Central memory CD8-positive, alpha-beta T cell (primary cell): ENCODE measurements at places on chromosomes 13 and 19.

DNA sequence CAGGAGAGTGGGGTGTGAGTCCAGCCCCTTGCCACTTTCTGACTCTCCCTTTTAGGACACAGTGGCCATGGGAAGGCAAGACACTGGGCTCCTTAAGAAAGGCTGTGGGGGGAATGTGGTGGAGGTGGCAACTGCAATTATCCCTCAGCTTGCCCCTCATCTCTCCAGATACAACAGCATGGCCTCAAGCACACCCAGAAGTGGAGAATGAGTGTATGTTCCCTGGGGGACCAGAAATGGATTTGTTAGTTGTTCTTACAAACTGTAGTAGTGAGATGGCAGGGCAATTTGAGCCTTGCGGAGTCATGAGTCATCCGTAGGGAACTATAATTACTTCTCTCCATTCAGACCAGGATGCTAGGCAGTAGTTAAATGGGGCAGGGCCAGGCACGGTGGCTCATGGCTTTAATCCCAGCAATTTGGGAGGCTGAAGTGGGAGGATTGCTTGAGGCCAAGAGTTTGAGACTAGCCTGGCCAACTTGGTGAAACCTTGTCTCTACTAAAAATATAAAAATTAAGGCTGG is 25.6 kb upstream of the CXCL17 start:
- no peak overlapping the region for H3K4me3 ChIP-seq
- no peak for DNase-seq
- no peaks in the 10 kb centered on the region for H3K27me3 ChIP-seq

DNA sequence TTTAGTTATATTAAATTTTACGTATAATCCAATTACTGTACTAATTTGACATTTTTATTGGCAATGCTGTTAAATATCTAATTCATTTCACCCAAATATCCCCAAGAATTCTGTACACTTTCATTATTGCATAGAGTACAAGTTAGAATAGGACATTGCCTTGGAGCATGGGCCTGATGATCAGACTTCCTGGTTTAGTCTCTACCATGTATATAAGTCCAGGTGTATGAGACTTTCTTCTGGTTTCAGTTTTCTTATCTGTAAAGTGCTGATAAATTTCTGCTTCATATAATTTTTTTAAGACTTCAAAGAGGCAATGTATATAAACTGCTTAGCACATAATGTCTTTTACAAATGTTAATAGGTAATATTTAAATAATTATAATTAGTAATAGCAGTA is 179.4 kb downstream of the KLF12 start:
- peaks cover 47% of the 10 kb centered on the region for H3K4me1 ChIP-seq
- no peak for DNase-seq
- peak overlapping the region; percentile 44 for H3K27ac ChIP-seq

DNA sequence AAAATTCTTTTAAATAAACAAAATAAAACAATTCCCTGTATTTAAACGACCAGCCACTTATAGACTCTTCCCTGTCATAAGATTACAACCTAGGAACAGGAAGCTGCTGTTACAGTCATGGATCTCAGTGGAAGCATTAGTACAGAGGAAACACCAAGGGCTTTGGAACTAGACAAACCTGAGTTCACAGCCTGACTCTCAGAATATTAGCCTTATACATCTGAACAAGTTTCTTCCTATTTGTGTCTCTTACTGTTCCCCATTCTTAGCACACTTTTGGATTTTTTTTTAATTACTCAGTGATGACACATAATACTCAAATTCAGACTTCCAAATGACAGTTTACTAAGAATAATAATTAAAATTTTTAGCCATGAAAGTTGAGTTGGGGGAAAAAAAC is 46.1 kb downstream of the ZDHHC20 start:
- H3K4me1 ChIP-seq = peaks cover 13% of the 10 kb centered on the region
- no peak for DNase-seq
- no peak overlapping the region for H3K4me3 ChIP-seq

GRCh38 chr19:30090476-30090875 is 148.4 kb downstream of the URI1 start:
- H3K4me1 ChIP-seq = no peaks in the 10 kb centered on the region
- no peaks in the 10 kb centered on the region for H3K36me3 ChIP-seq
- H3K4me3 ChIP-seq = no peak overlapping the region
- no peak for DNase-seq
- H3K27ac ChIP-seq = no peak overlapping the region

GRCh38 chr13:73275163-73275562 is 216.4 kb downstream of the KLF5 start:
- no peak for DNase-seq
- H3K27me3 ChIP-seq = no peaks in the 10 kb centered on the region
- H3K27ac ChIP-seq = no peak overlapping the region
- no peaks in the 10 kb centered on the region for H3K4me1 ChIP-seq
- H3K36me3 ChIP-seq = no peaks in the 10 kb centered on the region

GRCh38 chr13:33911521-33911920 is 93.6 kb downstream of the RFC3 start:
- no peaks in the 10 kb centered on the region for H3K27me3 ChIP-seq
- no peak overlapping the region for H3K4me3 ChIP-seq
- no peak overlapping the region for H3K27ac ChIP-seq

GRCh38 chr19:10593820-10594637 is 6.9 kb upstream of the AP1M2 start:
- no peak overlapping the region for H3K27ac ChIP-seq
- H3K36me3 ChIP-seq = peaks cover 5% of the 10 kb centered on the region
- peak overlapping the region; percentile 17 for H3K4me3 ChIP-seq
- H3K27me3 ChIP-seq = no peaks in the 10 kb centered on the region
- DNase-seq = no peak
- H3K4me1 ChIP-seq = peaks cover 23% of the 10 kb centered on the region

DNA sequence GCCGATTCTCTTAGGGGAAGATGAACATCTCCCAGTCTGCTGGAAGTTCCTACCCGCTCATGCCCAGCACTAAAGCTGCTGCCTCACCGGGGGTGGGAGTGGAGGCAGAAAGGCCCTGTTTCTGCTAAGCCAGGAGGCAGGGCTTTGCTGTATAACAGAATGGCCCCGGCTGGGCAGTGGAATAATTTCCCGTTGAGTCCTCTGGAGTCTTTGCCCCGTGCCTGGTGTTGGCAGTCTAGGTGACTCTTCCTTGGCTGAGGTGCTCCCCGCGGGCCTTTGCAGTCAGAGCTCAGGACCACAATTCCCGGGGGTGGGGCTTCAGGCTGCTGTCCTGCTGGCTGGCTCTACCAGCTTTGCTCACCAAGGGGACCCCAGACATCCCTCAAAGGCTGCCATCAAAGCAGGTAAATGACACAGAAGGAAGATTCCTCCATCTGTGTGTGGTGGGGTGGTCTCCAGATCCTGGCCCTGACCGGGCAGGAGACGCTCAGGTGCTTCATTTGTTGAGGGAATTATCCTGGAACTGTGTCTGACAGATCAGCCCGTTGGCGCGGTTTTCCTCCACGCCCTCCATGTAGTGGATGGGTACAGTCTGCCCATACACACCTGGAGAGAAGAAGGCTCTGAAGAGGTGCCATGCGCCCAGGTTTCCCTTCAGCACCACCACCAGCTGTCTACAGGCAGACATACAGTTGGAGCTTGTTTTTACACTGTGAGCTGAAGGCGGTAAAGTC is 209.9 kb downstream of the TEX29 start:
- H3K4me1 ChIP-seq = no peaks in the 10 kb centered on the region
- H3K27me3 ChIP-seq = peaks cover 48% of the 10 kb centered on the region
- no peak for DNase-seq

GRCh38 chr13:22839603-22840530 is 340.9 kb upstream of the SGCG start:
- H3K27ac ChIP-seq = no peak overlapping the region
- no peaks in the 10 kb centered on the region for H3K27me3 ChIP-seq
- no peaks in the 10 kb centered on the region for H3K4me1 ChIP-seq
- H3K4me3 ChIP-seq = no peak overlapping the region
- no peaks in the 10 kb centered on the region for H3K36me3 ChIP-seq

DNA sequence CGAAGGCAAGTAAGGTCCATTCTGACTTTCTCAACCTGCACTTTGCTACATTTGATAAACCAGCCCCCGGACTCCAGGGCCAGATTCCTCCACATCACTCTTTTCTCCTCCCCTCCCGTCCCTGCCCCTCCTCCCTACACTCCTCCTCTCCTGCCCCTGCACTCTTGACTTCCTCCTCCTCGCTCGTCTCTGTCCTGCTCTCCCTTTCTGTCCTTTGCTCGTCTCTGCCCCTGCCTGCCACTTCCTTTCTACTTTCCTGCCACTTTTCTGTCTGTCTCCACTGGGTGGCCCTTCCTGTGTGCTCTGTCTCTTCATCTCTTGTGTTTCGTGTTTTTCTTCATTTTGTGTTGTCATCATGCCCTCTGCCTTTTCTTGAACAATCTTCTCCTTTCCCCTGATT is 7.0 kb downstream of the U2AF2 start:
- DNase-seq = no peak
- peaks cover 49% of the 10 kb centered on the region for H3K4me1 ChIP-seq
- H3K27ac ChIP-seq = peak overlapping the region; percentile 69
- H3K36me3 ChIP-seq = peaks cover 64% of the 10 kb centered on the region
- H3K4me3 ChIP-seq = no peak overlapping the region

- H3K4me1 ChIP-seq = peaks cover 33% of the 10 kb centered on the region
- H3K4me3 ChIP-seq = peak overlapping the region; percentile 65
- peak overlapping the region; percentile 93 for H3K27ac ChIP-seq
- DNase-seq = no peak
Measured at GRCh38 chr13:50236898-50237318, 221.7 kb downstream of the KCNRG start.

DNA sequence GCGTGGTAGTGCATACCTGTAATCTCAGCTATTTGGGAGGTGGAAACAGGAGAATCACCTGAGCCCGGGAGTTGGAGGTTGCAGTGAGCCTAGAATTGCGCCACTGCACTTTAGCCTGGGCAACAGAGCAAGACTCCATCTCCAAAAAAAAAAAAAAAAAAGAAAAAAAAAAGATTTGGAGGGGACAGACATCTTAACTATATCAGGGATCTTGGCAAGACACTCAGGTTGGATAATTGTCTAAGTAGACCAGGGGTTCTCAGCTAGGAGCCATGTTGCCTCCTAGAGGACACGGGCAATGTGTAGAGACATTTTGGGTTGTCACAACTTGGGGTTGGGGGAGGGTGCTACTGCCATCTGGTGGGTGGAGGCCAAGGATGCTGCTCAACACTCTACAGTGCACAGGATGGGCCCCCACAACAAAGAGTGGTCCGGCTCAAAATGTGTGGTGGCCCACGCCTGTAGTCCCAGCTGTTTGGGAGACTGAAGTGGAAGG is 1.9 kb upstream of the ZNF580 start:
- H3K36me3 ChIP-seq = peaks cover 50% of the 10 kb centered on the region
- DNase-seq = peak; percentile 39
- H3K27ac ChIP-seq = peak overlapping the region; percentile 20
- H3K4me3 ChIP-seq = peak overlapping the region; percentile 39

DNA sequence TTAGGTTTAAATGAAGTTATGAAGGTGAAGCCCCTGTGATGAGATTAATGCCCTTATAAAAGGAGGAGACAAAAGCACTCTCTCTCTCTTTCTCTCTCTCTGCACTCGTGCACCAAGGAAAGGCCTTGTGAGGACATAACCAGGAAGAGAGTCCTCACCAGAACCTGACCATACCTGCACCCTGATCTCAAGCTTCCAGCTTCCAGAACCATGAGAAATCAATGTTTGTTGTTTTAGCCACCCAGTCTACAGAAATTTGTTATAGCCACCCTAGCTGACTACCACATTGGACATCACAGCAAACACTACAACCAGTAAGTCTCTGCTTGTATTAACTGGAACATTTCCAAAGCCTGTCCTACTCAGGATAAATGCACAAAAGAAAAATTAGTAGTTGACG is 34.7 kb upstream of the WDFY2 start:
- DNase-seq = no peak
- no peak overlapping the region for H3K27ac ChIP-seq
- peaks cover under 1% of the 10 kb centered on the region for H3K27me3 ChIP-seq
- no peaks in the 10 kb centered on the region for H3K36me3 ChIP-seq
- H3K4me3 ChIP-seq = no peak overlapping the region
- no peaks in the 10 kb centered on the region for H3K4me1 ChIP-seq

- H3K4me3 ChIP-seq = no peak overlapping the region
- peaks cover 20% of the 10 kb centered on the region for H3K27me3 ChIP-seq
- no peaks in the 10 kb centered on the region for H3K4me1 ChIP-seq
- H3K36me3 ChIP-seq = peaks cover 2% of the 10 kb centered on the region
- H3K27ac ChIP-seq = no peak overlapping the region
Measured at GRCh38 chr13:111046590-111047141, 68.4 kb upstream of the ARHGEF7 start.

DNA sequence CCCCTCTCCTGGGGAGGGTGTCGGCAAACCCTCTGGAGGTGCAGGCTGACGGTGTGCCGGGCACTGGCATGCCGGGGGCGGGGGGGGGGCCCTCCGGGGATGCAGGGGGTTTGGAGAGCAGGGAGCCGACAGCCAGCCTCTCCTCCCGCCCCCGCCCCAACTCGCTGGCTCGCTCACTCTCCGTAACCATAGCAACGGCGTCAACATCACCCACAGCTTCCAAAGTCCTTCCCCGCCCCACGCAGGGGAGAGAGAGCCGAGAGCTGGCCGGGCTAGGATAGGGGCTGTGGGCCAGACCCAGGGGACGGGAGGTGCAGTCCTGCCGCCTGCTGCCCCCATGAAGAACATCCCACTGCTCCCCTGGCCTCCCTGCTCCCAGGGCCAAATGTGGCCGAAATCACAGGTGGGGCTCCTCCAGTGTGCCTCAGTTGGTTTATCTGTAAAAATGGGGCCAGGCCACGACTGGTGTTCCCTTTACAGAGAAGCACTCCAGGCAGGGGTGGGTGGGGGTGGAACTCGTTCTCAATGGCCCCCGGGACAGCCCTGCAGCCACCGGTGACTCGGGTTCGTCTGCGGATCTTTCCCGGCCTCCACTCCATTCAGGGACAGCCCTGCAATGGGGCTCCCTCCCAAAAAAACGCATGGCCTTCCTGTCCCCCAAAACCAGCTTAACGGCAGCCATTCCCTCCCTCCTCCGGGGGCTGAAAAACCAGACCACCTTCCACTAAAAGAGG is 3.2 kb downstream of the KLF16 start:
- peaks cover 22% of the 10 kb centered on the region for H3K36me3 ChIP-seq
- H3K4me1 ChIP-seq = peaks cover 45% of the 10 kb centered on the region
- H3K27ac ChIP-seq = peak overlapping the region; percentile 29
- DNase-seq = no peak
- no peaks in the 10 kb centered on the region for H3K27me3 ChIP-seq
